ENCODE measurements at places on chromosomes 7 and 10.

DNA sequence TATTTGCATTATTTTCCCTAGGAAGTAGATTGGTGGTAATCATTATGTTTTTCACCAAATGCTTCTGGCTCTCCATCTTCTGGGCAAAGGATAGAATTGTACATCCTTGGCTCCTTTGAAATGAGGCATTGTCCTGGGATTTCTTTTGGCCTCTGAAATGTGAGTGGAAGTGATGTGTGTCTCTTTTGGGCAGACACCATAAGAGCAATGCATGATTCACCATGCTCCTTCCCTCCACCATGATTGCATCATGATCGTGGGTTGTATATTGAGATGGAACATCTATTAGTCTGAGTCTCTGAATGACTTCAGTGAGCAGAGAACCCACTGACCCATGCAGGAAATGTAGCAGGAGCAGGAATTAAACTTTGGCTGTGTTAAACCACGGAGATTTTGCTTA is 49.2 kb downstream of the ADRA2A start:
- DNase-seq: no peak

- no peak for DNase-seq
Observed at GRCh38 chr7:67462781-67463191, 466.2 kb downstream of the TYW1 start.

DNA sequence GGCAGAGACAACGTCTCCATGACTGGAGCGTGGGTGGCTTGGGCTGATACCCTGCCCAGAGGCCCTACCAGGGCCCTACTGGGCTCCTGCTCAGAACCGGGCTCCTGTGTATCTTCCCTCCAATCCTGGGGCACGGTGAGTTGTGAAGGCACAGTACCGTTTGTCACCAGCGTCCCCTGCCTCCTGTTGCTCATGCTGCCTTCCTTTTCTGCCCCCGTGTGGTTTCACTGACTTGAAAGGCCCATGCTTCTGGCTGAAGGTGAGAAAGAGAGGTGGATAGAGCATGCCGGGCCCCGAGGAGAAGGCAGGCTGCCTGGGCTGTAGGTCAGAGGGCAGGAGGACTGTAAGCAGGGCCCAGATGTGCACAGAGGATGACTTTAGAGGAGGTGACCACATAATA is 9.1 kb upstream of the DMBT1 start:
- DNase-seq: peak; percentile 49

DNA sequence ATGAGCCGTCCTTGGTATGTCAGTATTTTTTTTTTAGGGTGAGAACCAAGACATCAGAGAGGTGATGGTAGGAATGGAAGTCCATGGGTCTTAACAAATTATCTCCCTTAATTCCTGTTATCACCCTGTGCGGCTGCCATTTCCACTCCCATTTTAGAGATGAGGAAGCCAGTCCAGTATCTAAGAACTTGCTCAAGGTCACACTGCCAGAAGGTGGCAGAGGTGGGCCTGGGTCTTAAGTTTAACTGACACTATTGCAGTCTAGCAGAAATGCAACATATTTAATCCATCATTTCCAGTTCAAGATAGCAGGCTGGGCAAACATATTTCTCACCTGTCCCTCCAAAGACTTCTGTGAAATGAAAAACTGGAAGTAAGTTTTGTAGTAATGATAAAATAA is 108.3 kb downstream of the GLI3 start:
- DNase-seq: no peak

DNA sequence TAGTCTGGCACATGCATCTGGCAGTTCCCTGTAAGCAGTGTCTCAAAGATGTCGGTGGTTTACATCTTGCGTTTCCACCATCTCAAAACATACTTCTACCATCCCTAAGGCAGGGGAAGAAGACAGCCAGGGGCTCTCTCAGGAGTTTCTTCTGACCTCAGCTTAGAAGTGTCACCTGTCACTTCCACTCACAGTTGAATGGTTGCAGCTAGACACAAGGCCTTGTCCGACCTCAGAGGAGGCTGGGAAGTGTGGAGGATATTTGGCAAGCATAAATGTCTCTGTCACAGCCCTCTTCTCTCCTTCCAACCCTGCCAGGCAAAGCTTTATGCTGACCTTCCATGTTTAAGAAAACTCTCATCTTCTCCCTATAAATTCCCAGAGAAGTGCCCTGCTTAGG is 193.3 kb downstream of the HERPUD2 start:
- no peak for DNase-seq

- no peak for DNase-seq
Observed at GRCh38 chr7:17207220-17207619, 91.2 kb upstream of the AHR start.

DNA sequence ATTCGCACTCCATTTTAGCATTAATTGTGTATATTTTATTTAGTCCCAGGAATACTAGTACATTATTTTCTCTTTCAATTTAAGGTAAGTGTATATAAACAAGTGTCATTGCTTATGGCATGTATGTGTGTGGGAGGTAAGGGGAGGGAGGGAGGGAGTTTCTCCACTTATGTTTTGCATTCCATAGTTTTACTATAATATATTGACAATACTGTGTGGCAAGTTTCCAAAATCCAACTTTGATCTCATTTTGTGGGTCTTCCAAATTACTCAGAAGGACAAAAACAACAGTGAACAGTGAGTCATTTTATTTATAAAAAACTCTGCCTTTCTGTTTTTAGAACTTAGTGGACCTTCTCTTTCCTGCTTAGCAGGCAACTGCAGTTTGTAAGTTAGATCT is 102.3 kb upstream of the SEMA3E start:
- DNase-seq: no peak

DNA sequence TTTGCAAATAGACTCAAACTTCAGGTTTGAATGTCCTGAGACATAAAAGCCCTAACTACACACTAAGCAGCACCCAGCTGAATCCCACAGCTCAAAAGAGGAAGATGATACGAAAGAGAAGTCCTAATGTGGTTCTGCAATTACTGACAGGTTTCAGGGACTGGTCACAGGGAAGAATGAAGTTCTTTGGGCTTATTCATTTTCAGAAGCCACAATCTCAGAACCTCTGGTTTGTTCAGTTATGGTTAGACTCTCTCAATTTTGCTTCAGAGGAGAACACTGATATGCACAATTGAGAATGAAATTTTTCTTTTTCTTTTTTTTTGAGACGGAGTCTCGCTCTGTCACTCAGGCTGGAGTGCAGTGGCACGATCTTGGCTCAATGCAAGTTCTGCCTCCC is 94.6 kb upstream of the FAM180A start:
- no peak for DNase-seq

DNA sequence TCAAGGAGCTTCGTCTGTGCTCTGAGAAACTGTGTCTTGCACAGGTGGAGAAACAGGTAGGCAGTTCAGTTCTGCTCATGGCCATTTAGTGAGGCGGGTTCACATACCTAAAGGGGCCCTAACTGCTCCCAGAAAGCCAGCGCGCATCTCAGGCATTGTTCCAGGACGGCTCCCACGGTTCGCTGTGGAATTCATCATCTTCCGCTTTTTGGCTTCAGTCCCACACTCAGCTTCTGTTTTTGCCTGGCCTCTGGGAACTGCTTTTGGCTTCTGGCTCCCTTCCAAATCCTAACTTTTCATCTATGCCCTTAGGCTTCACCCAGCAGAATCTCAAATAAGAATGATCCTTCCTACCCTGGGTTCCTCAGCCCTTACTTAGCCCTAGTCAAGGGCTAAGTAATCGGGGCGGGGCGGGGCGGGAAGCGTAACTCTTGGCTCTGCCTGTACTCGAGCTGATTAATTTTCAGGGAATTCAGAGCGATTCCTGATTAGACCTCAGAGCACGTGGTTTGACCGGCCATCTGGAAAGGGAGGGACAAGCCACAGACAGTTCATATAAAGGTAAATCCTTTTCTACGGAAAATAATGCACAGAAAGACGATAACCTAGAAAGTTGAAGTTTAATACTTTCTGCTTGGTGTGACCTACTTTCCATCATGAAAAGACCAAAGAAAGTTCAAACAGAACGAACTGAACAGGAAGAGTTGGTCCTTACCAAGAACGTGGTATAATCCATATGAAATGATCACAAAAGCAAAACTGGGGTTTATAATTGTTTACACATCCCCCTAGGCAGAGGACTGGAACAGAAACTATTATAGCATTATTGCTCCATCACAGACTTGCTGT is 105.7 kb downstream of the ST8SIA6 start:
- DNase-seq: no peak

DNA sequence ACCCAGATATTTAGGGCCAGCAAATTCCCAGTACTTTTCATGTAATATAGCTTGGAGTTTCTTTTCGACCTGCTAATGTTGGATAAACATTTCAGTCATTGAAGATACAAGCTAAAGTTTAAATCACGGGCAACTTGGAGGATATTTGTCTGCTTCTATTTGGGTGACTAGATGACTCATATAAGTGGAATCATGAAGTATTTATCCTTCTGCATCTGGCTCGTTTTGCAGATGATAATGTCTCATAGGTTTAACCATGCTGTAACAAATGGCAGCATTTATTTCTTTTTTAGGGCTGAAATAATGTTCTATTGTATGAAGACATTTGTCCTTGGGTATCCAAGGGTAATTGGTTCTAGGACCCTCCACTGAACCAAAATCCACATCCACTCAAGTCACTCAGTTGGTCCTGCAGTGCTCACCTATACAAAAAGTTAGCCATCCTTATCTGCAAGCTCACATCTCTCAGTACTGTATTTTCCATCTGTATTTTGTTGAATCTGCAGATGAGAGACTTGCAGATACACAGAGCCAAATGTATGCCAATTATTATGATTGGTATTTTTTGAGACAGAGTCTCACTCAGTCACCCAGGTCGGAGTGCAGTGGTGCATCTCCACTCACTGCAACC is 187.2 kb upstream of the CSTF2T start:
- no peak for DNase-seq

DNA sequence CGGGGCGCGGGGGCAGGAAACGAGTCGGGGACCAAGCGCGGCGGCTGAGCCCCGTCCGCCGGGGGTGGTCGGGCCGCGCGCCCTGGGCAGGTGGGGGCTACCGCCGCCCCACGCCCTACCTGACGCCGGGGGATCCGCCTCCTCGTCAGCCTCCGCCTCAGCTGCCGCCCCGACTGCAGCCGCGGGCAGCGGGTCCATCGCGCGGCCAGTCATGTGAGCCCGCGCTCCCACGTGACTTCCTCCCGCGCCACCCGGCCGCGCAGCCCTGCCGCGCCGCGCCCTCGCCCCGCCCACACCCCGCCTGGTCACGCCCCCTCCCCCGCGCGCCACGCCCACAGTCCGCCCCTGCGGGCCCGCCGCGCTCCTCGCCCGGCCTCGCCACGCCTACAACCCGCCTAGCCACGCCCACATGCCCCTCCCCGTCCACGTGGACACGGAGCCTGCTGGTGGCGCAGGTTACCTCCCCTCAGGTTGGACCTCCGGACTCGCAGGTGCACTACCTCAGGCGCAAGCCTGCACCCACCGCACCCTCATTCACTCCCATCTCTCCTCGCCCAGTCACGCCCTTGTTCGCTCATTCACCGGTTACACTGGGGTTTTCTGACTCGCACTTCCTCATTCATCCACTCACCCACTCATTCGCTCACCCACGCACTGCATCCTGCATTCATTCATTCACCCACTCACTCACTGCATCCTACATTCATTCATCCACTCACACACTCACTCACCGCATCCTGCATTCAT is at the start of gene SNX8:
SNX8 (minus strand) TSS at position 233 of the 747 bp plus-strand sequence; CDS start at position 213, 20 bp downstream.
- DNase-seq: peak; percentile 98

GRCh38 chr7:45416846-45417245 is 157.3 kb upstream of the ADCY1 start:
- no peak for DNase-seq

GRCh38 chr7:142375710-142376313 is 118.0 kb upstream of the PRSS58 start:
- peak; percentile 24 for DNase-seq

DNA sequence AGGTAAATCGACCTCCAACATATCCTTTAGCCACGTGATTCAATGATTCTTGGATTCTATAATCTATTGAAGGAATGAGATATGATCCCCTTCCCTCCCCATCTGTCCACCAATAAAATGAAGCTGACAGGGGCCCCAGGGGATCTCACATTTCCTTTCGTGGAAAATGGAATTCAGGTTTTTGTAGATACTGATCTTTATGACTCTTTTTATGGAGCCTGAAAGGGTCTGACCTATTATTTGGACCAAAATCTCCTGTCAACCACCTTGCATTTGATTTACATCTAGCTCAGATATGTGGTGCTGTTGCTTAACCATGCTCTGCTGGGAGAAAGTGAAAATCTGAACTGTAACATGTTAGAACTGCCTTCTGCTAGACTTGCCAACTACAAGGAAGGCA is 234.0 kb upstream of the CXCL12 start:
- no peak for DNase-seq

DNA sequence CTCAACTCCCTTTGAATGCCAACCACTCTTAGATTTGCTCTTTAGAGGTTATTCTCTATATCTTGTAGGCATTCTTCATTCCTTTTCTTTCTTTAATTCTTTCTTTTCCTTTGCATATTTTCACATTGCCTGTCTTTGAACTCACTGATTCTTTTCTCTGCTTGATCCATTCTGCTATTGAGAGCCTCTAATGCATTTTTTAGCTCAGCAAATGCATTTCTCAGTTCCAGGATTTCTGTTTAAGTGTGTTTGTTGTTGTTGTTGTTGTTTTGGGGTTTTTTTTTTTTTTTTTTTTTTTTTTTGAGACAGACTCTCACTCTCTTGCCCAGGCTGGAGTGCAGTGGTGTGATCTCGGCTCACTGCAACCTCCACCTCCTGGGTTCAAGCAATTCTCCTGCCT is 71.6 kb downstream of the FBXL13 start:
- no peak for DNase-seq

DNA sequence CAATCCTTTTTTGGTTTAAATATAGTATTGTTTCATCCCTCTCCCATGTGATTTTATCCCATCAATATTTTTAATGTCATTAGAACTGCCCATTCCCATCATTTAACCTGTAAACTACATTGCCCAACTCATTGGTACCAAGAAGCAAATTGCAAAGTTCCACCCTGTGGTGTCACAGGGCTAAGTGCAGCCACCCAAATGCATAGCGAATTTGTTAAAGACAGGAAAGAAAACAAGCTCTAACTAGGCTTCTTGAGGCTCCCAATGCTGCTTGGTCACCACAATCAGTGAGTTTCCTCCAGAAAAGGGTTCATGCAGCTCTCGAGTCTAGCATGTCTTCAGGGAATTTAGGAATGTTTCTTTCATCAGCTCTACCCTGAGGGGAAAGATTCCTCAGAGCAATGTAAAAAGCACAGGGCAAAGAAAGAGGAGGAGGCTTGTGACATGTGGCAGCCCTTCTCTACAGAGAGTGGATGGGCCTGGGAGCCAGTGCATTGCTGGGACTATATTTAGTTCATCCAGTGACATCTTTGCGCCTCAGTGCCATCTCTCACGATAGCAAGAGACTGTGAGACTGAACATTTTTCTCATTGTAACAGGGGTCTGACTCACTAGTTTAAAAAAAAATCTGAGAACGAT is 58.1 kb downstream of the CAV1 start:
- DNase-seq: no peak
